Left kidney (tissue), 8 donors: ENCODE measurements at places on chromosomes 16 and 17.

- no peak for DNase-seq
Observed at GRCh38 chr17:8801135-8801840, 2.1 kb upstream of the MFSD6L start.

GRCh38 chr16:86566966-86567700, 504 bp downstream of the FOXC2 start:
- DNase-seq: peak; percentile 53

- DNase-seq: no peak
Observed at GRCh38 chr16:1378087-1378803, 26.5 kb downstream of the GNPTG start.

GRCh38 chr17:40564883-40565768, at the start of gene CCR7:
Gene CCR7, minus strand, starts transcription at chr17:40565472. Its CDS starts 63 bp downstream, at chr17:40565409.
- DNase-seq: no peak

GRCh38 chr16:87409781-87410180, 17.6 kb downstream of the MAP1LC3B start:
- no peak for DNase-seq

DNA sequence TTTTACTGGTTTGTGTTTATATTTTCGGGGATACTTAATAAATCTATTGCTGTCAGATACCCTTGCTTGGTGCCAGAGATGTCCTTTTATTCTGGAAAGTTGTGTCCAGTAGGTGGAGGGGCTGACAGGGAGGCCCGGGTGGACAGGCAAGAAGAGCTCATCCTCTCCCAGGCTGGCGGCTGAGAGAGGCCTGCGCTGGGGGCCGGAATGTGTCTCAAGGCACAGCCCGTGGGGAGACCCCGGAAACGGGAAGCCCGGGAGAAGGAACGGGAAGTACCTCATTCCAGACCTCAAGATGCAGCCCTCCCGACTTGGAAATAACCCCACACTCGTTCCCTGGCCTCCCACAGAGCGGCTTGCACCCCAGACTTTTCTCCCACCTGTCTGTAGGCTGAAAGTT, 12.5 kb upstream of the DEF8 start:
- DNase-seq: no peak

DNA sequence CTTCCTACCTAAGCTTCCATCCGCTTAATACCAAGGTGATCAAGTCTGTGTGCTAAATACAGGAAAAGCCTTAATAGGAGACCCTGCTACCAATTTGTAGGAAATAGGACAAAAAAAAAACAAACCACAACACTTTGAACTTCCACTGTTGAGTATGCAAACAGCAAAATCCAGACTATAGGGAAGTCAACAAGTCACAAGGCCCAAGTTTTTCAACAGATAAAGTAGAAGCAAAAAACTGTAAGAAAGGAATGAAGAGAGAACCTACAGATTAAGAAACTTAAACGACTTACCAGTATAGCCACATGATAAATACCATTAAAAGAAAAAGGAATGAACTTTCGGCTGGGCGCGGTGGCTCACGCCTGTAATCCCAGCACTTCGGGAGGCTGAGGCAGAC, 7.4 kb downstream of the USP22 start:
- no peak for DNase-seq

DNA sequence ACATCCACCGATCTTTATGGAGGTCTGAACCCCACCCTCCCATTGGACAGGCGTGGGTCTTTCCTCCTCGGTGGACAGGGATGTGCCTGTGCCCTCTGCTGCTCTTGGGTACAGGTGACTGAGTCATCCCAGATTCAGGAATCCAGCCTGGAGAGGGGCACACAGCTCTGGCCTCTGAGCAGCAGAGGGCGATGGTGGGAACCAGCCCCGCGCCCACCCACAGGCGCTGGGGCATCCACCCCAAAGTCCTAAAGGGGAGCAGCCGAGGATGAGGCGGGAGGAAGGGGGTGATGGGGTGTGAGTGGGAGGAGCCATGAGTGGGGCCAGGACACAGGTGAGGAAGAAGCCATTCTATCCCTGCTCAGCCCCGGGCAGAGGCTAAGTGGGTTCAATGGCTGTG, 35.0 kb downstream of the ENGASE start:
- DNase-seq: no peak

DNA sequence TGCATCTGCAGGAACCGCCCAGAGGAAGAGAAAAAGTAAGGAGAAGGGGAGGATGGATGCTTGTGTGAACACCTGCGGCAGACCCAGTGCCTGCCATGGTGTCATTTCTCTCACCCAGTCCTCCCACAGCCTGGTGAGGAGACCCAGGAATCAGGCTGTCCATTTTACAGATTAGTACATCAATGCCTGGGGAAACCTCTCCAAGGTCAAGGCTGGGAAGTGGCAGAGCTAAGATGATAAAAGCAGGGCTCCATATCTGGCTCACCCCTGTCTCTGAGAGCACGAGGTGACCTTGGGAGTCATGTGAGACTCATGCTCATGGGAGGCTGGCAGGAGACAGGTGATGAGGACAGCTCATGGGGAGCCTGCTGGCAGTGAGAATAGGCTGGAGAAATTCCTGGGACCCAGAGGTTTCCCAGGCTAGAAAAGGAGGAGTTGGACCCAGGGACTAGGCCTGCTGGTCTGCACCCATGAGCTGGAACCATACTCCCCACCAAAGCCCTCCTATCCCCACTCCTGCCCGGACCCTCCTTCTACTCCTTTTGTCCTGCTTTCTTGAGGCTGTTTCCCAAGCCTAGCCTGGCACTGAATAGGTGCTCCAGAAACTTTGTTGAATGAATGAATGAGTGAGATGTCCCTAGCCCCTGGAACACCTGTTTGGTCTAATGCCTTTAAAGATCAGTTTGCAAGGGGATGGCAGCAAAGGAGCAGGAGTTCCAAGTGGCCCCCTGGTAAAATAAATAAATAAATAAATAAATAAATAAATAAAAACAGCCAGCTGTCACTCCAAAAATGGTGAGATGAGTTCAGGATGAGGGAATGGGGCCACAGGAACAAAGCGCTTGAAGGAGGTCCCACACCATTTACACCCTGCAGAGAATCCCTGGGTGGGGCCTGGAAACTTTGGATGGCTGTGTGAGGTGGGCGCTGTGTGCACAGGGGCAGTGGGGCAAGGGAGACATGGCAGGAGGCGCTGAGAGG, 1.6 kb downstream of the ZNF629 start:
- no peak for DNase-seq

DNA sequence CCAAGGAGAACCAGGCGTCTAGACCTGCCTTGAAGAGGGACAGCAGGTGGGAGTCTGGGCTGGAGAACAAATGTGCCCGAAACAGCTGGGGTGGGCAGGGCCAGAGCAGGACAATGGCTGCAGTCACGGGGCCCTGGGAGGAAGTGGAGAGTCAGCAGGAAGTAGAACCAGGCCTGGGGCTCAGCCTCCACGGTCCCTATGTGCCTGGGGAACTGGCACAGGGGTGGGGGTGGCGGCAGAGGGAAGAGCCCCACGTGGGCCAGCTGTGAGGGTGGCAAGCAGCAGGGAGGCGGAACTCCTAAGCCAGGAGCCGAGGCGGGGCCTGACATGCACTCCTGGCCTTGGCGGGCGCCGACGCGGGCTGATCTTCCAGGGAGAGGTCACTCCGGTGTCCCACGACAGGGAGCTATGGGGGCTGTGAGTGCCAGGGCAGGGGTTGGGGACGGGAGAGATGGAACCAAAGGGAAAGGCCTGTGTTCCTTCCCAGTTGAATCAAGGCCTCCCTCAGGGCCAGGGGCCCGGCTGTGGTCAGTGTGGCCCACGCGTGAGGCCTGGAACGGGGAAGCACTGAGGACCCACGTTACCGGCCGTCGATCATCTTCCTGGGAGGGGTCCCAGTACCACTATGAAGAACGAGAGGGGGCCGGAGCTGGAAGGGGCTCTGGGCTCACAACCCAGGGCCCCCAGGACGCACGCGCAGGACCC, 42.7 kb downstream of the TIMM22 start:
- DNase-seq: no peak

GRCh38 chr16:22318690-22319358, 21.6 kb downstream of the POLR3E start:
- no peak for DNase-seq

DNA sequence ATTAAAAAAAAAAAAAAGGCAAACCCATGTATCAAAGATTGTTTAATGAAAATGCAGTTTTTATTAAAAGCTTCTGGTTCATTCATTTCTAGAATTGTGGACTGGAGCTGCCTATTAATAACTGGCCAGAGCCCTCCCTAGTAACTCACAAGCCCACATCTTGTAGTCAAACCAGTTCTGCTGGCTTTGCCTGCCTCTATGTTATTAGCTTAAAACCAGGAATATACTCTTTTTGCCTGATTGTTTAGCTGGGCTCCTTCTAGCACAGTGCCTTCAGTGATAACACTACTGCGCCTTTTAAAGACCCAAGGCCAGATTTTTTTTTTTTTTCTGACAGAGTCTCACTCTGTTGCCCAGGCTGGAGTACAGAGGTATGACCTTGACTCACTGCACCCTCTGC, 26.0 kb downstream of the TAC4 start:
- no peak for DNase-seq

GRCh38 chr17:57032343-57032742, 52.7 kb upstream of the AKAP1 start:
- DNase-seq: no peak

DNA sequence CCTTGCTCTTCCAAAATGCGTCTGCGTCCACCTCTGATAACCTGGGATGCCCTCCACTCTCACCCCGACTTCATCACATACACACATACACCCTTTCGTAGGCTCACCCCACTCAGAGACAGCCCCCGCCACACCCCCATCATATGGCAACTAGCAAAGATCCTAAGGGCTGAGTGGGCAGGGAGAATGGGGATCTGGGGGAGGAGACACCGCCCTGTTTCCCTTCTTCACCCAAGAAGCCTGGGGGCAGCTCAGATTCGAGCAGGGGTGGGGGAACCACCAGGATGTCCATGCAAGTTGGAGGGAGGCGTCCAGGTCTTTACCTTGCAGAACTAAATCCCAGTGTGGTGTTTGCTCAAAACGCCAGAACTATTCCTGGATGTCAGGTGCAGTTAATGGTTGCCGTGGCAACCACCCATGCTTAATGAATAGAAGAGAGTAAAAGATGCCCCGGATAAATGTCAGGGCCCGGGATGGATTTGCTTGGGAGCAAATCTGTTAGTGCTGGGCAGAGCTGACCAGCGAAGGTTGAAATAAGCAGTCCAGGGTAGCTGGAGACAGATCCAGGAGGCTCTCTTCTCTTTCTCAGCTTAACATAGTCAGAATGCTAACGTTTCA, 72.8 kb downstream of the CACNG3 start:
- no peak for DNase-seq

DNA sequence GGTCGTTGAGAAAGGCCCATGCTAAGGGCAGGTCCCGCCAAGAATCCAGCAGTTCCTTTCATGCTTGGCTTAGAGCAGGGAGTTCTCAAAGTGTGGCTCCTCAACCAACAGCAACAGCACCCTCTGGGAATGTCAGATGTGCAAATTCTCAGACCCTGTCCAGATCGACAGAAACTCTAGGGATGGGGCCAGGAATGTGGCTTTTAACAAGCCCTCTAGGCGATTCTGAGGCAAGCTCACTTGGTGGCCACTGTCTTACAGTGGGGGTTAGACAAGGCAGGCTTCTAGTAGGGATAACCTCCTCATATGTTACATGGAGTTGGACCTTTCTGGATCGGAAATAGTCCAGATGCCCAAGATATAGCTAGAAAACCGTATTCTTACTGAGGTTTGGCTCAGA, 144.8 kb downstream of the ZFHX3 start:
- no peak for DNase-seq

DNA sequence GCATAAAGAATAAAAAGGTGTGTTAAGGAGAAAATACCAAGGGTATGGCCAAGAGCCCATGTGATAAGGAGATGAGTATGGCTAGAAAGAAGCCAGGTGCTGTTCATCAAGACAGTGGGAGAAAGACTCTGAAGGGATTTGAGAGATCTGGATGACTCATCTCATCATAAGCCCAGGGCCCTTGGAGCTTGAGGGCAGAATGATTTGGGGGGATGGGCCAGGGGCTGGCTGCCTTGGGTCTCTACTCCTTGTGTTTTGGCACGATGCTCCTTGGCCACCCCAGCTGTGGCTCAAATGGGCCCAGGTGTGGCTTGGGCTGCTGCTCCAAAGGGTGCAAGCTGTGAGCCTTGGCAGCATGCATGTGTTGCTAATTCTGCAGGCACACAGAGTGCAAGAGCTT, 14.5 kb upstream of the TNFRSF13B start:
- DNase-seq: no peak

GRCh38 chr17:81251709-81252301, 12.7 kb downstream of the NDUFAF8 start:
- DNase-seq: no peak

DNA sequence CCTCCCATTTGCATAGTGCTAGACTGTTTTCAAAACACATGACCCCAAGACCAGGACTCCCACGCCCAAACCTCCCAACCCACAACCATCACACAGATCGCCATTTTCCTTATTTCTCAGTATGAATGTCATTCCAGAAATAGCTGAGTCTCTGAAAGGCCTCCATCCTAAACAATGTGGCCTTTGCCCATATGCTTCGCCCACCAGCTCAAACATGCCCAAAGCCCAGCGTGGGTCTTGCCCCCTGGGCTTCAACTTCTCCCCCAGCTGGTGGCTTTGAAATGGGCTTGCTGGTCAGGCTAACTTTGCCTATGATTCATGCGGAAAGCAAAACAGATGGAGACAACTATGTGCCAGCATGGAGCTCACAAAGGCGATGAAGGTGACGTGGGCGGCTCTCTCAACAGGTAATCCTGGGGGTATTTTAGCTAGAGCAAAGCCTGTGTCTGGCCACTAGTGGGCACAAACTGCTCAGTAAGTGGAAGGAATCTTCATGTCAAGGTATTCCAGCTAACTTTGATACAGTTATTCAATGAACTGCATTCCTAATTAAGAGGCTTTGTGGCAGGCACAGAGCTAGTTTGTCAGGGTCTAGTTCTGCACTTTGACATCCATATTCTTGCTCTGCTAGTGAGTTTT, 17.1 kb downstream of the PMP22 start:
- no peak for DNase-seq

DNA sequence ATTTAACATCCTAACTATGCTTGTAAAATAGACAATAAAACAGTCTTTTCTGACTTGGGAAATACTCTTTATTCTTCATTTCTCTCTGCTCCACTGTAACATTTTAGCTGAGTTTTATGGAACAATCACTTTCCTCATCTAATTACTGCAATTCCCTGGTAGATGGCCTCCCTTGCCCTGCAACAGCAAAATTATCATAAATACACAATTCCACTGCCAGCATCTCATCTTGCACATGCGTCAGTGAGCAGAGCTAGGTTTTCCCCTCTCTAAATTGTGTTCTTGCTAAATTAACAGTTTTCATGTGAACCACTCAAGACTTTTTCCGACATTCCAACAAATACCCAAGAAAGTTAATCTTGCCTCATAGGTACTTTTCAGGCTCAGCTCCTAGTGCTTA, 920.9 kb upstream of the GOT2 start:
- no peak for DNase-seq
